ENCODE measurements at places on chromosomes 16 and 17. TPM values are rescaled to one million over a fixed set of nuclear protein-coding genes. Genes with fewer than 3 reads are reported as not detected.

DNA sequence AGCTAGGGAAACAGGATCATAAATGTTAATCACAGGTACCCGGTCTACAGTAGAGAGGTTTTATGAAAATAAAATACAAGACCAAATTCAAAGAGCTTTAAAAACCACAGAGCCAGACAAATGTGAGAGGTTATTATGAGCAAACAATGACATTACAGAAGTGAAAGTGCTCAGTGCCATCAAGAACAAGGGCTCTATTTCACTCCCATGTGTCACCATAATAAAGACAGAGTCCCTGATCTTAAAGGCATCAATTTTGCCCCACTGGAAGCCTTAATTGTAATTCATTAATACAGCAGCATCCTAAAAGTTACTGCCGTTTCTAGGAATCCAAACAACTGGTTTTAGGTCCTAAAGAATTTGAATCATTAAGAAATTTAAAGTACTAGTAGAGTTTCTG is 43.7 kb upstream of the CDRT4 start:
- no peak for DNase-seq

- DNase-seq: no peak
Observed at GRCh38 chr17:82405051-82405450, 13.1 kb upstream of the HEXD start.

DNA sequence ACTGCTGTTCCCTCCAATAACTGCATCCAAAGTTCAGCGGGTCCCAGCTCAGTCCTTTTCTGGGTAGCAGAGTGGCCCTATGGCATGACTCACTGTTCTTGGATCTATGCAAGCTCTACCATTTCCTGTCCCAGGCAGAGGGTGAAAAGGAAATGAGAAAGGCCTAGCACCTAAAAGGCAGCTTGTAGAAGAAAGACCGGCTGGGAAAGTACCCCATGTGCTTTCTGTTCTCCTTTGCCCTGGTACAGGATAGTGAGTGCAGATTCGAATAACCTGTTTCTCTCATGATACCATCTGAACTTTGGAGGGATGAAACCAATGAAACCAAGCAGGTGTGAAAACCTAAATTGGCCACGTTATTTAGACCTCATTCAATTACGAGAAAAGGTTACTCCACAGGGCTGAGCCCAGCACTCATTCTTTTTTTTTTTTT is 12.7 kb upstream of the HASPIN start:
- no peak for DNase-seq

DNA sequence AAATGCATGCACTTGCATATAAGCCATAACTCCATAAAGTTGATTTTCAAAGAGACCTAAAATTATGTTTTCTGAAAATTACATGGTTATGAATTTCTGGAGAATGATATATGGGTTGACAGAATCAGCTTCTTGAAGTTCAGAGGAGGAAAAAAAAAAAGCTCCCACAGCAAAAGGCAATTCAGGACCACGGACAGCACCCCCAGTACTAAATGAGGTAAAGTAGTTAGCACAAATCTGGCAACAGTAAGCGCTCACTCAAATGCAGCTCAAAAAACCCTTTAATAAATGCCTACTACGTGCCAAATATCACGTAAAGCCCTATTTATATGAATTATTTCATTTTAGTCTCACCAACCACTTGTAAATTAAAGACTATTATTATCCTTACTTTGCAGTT is 135.2 kb downstream of the SHISA9 start:
- DNase-seq: peak; percentile 68

WSCD1 gene
- polyA plus RNA-seq: 15.7 TPM

DNA sequence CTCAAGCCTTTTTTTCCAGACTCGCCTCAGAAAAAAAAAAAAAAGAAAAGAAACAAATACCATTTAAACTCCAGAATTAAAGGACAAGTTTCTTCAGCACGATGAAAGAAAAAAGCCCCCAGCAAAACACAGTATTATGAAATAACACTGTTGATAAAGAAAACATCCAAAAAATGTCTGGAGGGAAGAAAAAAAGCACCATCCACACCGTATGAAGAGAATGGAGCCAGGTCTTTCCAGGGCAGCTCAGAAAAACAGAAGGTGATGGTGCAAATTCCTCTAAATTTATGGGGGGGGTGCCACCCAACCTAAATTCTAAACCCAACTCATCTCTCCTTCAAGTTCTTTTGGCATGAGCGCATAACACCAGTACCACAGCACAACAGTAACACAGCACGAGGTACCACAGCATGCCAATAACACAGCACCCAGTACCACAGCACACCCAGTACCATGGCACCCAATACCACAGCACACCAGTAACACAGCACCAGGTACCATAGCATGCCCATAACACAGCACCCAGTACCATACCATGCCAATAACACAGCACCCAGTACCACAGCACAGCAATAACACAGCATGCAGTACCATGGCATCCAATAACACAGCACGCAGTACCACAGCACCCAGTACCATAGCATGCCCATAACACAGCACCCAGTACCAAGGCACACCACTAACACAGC is 19.0 kb downstream of the AXIN1 start:
- DNase-seq: no peak

ITGB4 gene
- polyA plus RNA-seq: 8.9 TPM

PLA2G10 gene
- polyA plus RNA-seq: 0.20 TPM

DNA sequence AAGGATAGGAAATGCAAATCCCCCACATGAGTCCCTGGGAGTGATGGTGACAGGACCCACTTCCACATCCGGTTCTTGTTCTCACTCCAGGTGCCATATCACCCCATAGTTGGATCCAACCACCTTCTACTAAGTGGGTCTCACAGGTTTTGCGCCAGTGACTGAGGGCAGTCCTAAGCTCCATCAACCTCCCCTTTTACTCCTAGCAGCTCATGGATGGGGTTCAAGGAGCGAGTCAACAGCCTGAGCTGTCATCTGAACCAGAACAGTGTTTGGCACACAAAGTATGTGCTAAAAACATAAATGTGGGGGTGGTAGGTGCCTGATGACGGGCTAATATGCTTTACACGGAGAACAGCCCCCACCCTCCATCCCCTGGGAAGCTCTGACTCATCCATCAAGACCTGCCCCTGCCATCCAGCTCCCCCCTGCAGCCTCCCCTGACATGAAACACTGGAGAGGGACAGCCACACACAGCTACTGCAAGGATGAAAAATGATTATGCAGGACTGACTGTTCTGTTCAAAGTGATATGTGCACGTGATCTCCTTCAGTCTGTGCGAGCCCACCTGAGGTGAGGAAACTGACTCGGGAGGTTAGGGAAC is 143.2 kb upstream of the CDH5 start:
- no peak for DNase-seq

- no peak for DNase-seq
Observed at GRCh38 chr17:79168486-79169055, 93.9 kb downstream of the ENGASE start.

HMOX2 gene
- 54.9 TPM for polyA plus RNA-seq

PRDM7 gene
- polyA plus RNA-seq: 0.10 TPM

- DNase-seq: no peak
Observed at GRCh38 chr16:12535535-12536411, 267.9 kb downstream of the CPPED1 start.

DNA sequence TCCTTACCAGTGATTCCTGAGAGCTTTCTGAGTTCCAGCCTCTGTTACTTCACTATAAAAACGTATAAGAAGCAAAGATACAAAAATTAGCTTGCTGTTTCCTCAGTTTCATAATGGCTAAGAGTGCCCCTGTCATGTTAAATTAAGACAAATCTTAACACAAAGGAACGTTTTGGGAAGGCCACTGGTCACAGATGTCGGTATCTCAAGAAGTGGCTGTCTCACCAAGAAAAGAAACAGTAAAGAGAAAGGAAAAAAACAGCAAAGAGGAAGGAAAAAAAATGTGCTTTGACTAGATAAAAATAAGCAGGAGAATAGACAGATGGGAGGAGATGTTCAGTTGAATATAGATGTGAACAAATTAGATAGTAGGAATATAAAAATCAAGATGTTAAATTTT is 94.8 kb upstream of the AKTIP start:
- DNase-seq: no peak

DNA sequence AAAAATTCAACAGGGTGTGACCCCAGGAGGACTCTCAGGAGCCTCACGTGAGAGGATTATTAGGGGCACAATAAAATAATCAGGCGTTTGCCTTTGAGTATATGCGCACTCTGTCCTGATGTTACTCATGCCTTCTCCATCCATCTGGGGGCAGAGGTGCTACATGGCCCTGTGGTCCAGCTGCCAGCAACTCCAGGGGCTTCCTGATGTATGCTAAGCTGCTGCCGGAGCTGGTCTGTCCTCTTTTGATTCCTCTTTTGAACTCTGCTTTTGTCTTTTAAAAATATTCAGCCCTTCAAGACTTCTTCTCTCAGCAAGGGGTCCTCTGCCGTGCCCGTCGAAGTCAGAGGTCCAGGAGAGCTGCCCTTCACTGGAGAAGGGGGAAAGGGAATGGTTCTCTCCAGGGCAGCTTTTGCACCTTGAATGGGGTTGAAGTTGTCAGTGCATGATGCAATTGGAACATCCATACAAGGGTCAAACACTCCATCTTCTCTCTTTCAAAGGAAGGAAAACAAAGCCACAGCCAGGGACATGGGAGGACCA is 431.4 kb downstream of the SHISA9 start:
- DNase-seq: no peak

DNA sequence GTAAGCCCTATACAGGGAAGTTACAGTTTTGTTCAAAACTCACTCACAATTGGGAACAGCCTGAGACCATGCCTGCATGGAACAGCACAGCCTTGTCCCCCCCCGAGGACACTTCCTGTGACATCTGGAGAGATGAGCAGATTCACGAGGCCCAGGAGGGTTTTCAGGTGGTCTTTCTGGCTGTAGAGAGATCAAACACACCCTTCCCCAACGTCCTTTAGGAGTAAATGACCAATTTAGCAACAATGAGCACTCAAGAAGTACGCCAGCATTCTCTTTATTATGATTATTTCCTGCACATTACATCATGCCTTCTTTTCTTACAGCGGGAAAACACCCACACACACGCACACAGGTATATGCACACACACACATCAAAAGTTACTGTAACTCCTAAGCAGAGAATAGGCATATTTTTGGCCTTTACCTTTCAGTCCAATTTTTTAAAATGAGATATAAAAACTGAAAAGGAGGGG is 39.0 kb downstream of the ADCY9 start:
- DNase-seq: no peak

SMIM36 gene
- not detected for polyA plus RNA-seq

GRCh38 chr17:78715876-78716275 is 66.2 kb downstream of the CYTH1 start:
- no peak for DNase-seq

DNA sequence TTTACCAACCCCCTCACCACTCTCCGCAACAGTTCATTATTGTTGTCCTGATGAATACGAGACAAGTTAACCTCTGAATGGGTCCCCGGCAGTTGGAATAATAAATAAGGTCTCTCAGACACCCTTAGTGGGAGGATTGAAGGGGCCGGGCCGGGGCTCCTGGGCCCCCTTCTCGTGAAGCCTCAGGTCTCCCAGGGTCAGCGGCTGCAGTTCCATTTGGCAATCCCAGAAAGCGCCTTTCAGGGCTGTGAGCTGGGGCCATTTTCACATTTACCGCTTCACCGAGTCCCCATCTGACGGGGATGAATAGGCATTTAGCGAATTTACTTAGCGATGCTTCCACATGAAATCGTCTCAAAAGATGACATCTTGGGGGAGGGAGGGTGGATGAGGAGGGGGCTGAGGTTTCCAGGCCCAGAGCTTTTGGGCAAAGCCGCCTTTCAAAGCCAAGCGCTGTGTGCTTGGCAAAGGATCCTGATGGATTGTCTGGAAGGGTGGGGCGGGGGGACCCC is 309.8 kb downstream of the XYLT1 start:
- no peak for DNase-seq

- DNase-seq: no peak
Observed at GRCh38 chr17:57565176-57565575, 179.9 kb downstream of the CCDC182 start.

SLC5A11 gene
- 5.8 TPM for polyA plus RNA-seq

UTS2R gene
- polyA plus RNA-seq: 0.30 TPM

DNA sequence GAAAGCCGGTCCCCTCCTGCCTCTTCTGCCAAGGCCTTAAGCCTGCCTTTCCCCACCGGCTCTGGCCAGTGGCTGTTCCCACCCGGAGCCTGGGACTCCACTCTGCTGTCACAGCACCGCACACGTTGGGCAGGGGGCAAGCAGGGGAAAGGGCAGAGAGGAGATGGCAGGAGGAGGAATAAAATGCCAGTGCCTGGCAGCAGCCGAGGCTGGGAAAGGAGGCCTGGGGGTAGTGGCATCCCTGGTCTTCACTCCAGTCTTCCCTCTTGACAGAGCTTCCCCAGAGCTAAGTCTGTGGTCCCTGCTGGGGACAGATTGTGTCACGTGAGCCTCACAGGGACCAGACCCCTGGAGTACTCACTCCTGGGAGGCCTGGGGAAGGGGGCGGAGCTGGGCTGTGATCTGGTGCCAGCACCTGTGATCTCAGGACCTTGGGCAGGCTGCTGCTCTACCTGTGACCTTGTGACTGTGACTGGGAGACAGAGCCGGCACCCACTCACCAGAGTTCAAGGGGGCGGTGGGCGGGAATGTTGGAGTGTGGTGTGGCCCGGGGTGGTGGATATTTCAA is 97.2 kb upstream of the GSE1 start:
- no peak for DNase-seq

GRCh38 chr17:57622683-57623433 is 122.2 kb downstream of the CCDC182 start:
- no peak for DNase-seq

DNA sequence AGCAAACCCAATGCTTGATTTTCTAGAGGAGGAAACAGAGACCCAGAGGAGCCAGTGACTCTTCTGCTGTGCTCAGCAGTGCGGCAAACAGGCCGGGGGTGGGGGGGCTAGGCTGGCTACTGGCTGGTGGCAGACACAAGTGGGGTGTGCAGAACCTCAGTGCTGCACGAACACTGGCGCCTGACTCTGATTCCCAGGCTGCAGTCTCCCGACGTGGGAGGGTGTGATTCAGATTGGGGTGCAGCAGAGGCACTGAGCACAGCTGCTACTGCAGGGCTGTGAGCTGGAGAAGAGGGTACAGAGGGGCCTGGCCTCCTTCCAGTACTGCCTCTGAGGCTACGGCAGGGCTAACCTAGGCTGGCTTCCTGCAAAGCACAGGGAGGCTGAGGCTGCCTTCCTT is 8.1 kb downstream of the RPL19 start:
- DNase-seq: no peak

DNA sequence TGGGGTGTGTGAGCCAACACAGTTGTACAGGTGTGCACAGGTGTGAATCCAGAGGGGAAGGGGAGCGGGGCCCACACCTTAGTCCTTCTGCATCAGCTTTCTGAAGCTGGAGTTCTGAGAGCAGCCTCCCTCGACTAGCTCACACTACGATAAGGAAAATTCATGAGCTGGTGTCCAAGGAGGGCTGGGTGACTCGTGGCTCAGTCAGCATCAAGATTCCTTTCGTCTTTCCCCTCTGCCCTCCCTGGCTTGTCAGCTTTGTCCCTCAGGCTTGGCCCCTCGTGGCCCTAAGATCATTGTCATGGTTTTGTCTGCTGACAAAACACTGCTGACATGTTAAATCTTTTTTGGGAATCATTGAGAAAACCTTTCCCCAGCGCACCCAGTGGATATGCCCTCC is 47.5 kb downstream of the OR1D5 start:
- no peak for DNase-seq

GRCh38 chr16:20729141-20729540 is 12.5 kb downstream of the THUMPD1 start:
- DNase-seq: no peak

ANTKMT gene
- polyA plus RNA-seq: 15.1 TPM

- DNase-seq: no peak
Observed at GRCh38 chr17:43579566-43580140, 33.5 kb upstream of the ETV4 start.

- DNase-seq: no peak
Observed at GRCh38 chr16:89620406-89620841, 7.0 kb downstream of the DPEP1 start.

- DNase-seq: no peak
Observed at GRCh38 chr17:53543472-53543871, 279.3 kb upstream of the KIF2B start.
